ENCODE measurements at places on chromosomes 11 and 22.

DNA sequence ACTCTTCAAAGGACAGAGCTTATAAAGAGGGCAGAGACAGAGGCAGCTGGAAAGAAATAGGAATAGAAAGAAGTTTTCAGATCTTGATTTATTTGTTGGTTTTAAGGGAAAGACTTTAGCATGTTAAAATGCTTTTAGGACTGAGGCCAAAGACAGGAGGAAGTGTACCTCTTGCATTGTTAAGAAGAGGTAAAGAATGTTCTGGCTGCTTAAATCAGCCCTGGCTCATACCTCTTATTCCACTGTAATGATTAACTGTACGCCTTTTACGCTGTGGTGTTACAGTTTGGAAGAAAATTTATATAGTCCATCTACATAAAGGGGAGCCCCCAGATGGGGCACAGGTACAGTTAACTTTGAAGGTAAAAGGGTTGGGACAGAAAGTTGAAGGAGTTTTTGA is 10.1 kb upstream of the MPZL2 start:
- DNase-seq, result no peak

DNA sequence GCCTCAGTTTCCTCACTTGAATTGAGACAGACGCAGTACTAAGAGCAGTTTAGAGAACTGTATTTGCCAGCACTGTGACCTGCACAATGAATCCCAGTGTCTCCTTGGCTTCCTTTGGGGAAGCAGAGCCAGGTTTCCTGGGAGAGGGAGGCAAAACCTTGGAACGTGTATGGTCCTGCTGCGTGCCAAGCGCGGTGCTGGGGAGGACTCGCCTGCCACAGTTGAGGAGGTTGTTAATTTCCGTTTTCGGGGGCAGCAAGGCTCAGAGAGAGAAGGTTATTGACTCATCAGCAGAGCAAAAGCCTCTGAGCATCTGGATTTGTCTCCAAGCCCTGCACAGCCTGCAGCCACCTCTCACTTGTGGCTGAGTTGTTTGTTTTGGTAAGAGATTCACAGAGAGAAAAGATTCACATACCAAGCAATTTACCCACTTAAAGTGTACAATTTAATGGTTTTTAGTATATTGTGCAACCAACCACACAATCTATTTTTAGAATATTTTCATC is 10.8 kb downstream of the SYT12 start:
- DNase-seq, result no peak

- DNase-seq, result no peak
These were observed 12.8 kb downstream of the PLAAT4 start for GRCh38 chr11:63549411-63549810.

DNA sequence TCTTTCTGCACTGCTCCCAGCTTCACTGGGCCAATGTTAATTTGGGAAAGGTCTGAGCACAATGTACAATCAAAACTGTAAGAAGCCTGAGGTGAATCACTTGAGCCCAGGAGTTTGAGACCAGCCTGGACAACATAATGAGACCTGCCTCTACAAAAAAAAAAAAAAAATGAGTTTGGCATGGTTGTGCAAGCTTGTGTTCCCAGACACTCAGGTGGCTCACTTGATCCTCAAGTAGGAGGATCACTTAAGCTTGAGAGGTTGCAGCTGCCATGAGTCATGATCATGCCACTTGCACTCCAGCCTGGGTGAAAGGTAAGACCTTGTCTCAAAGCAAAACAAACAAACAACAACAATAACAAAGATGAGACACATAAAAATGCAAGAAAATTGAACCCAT is 38.6 kb upstream of the SC5D start:
- no peak for DNase-seq

GRCh38 chr11:28961726-28962125 is 853.5 kb downstream of the METTL15 start:
- DNase-seq, result no peak

DNA sequence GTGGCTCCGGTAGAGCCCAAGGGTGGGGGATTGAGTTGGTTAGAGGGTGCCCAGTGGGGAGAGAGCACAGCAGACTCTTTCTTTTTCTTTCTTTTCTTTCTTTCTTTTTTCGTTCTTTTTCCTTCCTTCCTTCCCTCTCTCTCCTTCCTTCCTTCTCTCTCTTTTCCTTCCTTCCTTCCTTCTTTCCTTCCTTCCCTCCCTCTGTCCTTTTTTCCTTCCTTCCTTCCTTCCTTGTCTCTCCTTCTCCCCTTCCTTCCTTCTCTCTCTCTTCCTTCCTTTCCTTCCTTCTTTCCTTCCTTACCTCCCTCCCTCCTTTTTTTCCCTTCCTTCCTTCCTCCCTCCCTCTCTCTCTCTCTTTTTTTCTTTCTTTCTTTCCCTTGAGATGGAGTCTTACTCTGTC is 4.8 kb upstream of the ALX4 start:
- DNase-seq, result no peak

- no peak for DNase-seq
These were observed 64.0 kb upstream of the SNX19 start for GRCh38 chr11:130980071-130980862.

GRCh38 chr11:132026746-132027145 is 656.3 kb downstream of the NTM start:
- no peak for DNase-seq

GRCh38 chr22:35301372-35301874 is 1.7 kb downstream of the TOM1 start:
- DNase-seq, result no peak

- DNase-seq, result no peak
These were observed 4.5 kb upstream of the PLAAT4 start for GRCh38 chr11:63532117-63532516.

DNA sequence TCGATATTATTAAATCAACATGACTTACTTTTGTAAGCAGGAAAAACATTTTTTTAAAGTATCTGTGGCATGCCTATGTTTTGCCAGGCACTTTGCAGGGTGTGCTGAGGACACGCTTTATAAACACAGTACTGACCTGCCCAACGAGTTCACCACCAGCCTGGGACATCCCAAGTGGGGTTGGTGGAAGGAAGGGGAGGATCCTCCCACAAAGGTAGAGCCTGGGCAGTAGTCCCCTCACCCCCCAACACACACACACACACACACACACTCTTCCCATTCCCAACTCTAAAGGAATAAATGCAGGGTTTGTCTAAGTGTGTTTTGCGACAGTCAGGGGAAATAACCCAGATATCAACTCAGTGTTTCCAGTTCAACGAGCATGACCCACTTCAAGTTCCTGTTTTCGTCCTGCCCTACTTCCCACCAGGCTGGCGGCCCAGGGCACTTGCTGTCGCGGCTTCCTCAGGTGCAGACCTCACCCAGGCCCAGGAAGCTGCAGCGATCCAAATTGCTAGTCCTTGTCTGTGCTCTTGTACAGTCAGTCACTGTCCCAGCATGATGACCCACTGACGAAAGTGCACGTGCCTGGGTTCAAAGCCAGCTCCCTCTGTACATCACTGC is 3.1 kb downstream of the CERK start:
- DNase-seq, result no peak

GRCh38 chr22:31104869-31105268 is 2.5 kb downstream of the SELENOM start:
- DNase-seq, result no peak

DNA sequence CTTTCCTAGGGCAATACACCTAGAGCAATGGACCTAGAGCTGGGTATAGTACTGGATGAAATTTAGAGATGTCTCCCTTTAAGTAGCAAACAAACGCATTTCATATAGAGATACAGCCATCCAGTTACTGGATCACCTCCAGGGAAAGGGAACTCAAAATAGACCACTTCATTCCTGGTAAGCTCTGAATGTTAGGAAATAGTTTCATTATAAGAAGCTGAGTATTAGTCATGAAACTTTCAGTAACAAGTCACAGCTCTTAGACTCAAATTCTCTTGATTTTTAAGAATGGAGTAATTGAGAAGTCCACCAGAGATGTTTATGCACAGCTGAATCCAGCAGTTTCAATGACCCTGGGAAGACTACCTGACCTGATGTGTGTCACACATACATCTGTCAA is 221.9 kb downstream of the FAM76B start:
- no peak for DNase-seq

DNA sequence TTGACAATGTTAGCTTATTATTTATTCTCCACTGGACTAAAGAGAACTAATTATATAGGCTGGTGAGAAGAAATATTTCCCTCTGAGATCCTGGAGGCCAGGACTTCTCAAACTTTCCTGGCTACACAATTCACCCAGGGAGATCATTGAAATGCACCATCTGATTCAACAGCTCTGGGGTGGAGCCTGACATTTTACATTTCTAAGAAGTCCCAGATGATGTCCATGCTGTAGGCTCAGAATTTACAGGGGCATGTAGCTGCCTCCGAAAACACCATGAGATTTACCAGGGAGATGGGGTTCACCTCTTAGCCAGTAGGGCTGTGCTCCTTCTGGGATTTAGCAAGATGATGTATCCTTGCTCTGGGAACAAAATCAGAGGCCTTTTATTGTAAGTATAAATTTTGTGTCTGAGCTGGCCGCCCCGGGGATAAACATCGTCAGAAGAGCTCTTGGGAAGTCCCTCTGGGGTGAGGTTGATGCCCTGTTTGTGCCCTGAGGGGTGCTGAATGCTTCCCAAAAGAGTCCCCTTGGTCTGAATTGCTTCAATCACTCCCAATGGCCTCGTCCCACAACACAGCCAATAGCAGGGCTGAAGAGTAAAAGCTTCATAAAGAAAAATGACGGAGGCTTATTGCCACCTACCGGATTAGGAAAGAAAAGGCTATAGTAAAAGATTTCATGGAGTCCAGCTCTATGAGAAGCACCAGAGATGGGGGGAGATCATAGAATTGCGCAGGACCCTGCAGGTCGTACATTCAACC is 33.4 kb upstream of the API5 start:
- DNase-seq, result no peak

GRCh38 chr11:46896719-46897406 is 21.5 kb downstream of the LRP4 start:
- DNase-seq, result no peak

DNA sequence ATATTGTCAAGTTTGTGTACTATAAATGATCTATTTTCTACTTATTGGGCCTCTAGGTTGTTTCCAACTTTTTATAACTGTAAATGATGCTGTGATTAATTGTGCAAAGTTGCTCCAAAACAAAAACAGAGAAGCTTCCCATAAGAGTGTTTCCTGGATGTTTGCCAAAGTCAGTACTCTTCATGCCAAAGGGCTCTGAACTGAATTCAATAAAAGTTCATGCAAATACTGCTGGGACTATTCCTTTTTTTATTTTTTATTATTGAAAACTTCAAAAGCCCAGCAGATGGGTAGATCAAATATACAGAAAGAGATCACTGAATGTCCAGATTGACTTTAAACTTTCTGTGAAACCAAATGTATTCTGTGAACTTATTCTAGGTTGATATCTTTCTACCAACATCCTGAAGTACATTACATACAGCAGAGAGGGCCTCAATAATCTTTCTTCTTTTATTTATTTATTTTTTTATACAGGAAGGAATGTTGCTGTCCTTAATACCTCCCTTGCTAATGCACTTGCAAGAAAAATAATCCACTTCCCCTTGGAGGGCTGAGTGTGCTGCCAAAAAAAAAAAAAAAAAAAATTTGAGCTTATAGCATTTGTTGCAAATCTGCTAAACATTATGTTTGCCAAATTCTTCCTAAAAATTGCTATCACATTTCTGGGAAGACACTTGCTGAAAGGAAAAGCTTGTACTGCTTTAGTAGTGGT is 53.0 kb downstream of the CTSC start:
- DNase-seq, result no peak

- no peak for DNase-seq
These were observed 56.5 kb upstream of the CABP7 start for GRCh38 chr22:29663180-29663821.

- no peak for DNase-seq
These were observed 7.4 kb downstream of the HIRA start for GRCh38 chr22:19424186-19424500.

DNA sequence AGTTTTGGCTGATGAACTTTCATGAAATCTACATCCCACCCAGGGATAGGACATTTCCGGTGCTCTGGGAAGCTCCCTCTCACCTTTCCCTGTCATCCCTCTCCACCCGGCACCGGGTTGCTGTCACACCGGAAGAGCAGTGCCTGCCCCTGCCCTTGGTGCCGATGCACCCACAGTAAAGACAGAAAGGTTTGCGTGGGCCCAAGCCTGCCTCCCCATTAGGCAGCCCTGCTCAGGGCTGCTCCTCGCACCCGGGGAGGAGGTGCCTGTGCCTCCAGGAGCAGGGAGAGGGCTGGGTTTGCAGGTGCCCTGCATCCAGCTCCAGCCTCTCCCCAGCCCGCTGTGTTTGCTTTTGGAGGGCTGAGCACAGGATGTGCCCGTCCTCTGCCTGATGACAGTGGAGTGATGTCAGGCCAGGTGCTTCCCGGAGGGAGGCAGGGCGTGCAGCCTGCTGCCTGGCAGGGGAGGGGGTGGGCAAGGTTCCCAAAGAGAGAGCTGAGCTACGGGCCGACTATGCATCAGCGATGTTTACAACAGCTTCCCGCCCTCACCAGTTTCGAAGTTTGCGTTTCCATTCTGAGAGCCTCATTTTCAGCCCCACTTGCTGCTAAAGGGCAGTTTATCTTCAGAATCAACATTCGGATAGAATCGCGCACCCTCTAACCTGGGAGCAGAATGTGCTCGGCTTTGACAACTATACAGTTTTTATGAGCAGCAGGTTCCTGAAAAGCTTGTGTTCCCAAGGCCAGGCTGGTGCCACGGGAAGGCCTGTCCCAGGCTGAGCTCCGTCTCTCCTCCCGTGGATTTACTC is 83.2 kb upstream of the CLDN5 start:
- no peak for DNase-seq

DNA sequence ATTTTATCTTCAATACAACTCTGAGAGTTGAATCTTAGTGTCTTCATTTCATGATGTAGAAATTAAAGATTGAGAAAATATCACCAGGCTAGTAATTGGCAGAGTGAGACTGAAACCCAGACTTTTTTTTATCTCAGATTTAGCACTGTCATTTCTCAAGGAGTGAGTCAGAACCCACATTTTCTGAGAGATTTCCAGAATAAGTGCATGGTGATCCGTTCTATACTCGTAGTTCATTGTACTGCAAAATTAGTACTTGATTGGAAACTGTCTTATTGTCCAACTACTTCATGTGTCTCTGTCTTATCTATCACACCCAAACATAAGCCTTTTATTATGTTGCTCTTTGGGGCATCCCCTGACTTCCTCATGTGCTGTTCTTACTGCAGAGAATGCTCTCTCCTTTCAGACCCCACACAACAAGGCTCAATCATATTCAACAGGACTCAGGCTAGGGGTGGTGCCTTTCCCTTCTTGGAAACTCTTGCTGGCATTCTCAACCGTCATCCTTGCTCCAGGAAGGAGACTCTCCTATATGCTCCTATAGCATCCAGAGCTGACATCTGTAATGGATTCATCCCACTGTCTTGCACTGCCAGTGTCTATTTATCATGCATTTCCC is 76.7 kb upstream of the BLID start:
- DNase-seq, result no peak

GRCh38 chr11:116467823-116468222 is 305.0 kb downstream of the BUD13 start:
- DNase-seq, result no peak

- no peak for DNase-seq
These were observed 13.7 kb upstream of the POU2F3 start for GRCh38 chr11:120226242-120226641.

DNA sequence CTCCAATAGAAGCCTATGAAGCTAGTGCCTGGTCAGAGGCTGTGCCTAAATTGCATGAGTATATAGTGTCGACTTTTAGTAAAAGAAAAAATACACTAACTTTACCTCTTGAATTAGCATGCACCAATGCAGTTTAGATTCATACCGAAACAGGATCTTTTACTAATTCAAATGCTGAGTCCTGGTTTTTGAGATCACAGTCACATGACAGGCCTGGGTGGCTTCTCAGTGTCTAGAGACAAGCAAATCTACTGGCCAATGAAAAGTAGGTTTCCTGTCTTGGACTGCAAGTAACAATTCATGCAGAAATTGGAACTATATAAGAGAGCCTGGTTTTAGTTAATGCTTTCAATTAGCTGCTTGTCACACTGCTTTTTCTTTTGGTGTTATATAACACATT is 7.2 kb downstream of the ARHGEF12 start:
- no peak for DNase-seq
